ENCODE measurements at places on chromosomes 11 and 22.
A peak's percentile ranks its signal among the peaks of the same experiment; 100 is the strongest.

DNA sequence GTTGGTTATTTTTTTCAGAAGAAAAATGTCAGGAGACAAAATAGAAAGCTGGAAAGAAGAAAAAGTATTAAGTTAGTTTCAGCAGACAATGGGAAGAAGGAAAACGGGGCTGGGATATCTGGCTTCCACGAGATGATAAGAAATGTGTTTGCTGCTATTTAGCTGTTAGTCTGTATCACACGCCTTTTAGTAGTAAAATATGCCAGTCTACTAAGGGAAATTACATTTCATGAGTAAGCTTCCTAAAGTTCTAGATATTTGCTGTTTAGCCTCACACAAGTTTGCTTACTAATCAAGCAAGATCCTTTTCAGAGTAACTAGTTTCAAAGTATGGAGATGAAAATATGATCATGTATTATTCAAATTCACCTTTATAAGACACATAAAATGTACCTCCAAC lies 1.5 kb downstream of the OR51B4 start:
- DNase-seq, result no peak

- no peak for DNase-seq
These were observed 35.1 kb downstream of the FBLN1 start for GRCh38 chr22:45537734-45538181.

DNA sequence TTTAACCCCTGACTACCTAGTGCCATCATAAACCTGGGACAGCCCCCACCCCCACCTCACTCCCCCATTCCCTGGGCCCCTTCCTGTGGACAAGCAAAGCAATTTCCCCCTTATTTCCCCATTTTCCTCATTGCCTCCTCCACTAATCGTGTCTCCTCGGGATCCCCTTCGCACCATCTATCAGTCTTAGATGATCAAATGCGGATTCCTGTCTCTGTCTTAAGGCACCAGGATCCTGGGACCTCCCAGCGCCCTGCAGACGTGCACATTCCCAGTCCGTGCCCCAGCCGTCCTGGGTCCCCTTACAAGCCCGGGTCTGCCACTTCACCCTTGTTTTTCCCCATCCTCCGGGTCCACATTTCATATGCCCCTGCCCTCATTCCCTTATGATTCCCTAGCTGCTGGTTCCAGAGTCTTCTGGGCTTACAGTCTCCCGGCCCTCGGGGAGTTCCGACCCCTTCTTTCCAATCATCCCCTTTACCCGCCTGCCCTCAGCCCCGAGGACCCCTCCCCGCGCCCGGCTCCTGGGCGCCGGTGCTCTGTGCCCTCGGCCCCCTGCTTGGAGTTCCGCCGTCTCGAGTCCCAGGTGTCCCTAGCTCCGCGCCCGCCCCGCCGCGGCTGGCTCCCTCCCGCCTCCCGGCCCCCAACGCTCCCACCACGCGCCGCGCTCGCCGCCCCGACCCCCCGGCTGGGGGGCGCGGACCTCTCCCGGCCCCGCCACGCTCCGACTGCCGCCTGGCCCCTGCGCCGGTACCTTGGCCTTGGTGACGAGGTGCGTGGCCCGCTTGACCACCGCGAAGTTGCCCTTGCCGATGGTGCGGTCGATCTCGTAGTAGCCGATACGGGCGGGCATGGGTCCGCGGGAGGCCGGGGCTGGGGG lies 599 bp downstream of the SIK3 start:
- no peak for DNase-seq

DNA sequence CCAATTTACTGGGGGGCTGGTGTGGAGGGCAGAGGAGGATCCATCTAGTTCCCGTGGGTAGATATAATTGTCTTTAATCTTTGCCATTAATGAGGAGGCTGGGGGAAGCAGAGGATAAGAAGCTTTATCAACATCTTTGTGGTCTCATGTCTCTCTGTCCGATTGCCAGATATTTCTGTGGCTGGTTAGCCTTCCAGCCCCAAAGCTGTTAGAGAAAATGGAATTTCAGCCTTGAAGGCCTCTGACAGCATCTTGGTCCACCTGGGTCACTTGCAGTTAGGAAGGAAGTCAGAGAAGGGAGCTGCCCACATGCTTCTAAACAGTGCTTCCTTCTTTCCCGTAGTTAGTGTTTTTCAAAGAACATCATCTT lies 56.9 kb downstream of the ABTB2 start:
- DNase-seq, result no peak

- no peak for DNase-seq
These were observed 212.6 kb upstream of the NAV2 start for GRCh38 chr11:19499999-19500398.

GRCh38 chr22:23070418-23071229 lies at the start of gene GNAZ:
TSS of gene GNAZ (plus strand) at chr22:23070519. CDS start at chr22:23095696, 25,177 bp downstream.
- DNase-seq, result no peak

- no peak for DNase-seq
These were observed 21.9 kb upstream of the NFRKB start for GRCh38 chr11:129917231-129917630.

DNA sequence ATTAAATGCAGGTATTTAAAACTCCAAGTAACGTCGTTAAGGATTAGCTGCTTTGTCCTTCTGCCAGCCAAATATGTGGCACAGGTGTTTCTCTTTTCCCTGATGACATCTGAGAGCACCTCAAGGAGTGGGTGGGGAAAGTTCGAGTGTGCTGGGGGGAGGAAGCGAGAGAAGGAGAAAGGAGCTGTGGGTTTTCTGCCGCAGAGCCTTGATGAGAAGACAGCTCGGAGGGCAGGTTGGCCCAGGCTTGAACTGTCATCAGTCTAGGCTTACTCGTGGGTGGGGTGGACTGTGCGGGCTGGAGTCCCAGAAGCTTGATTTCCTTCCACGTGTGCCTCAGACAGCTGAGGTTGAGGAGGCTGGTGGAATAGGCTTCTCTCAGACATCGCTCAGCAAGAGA lies 15.2 kb upstream of the SORL1-AS1 start:
- peak; percentile 79 for DNase-seq

DNA sequence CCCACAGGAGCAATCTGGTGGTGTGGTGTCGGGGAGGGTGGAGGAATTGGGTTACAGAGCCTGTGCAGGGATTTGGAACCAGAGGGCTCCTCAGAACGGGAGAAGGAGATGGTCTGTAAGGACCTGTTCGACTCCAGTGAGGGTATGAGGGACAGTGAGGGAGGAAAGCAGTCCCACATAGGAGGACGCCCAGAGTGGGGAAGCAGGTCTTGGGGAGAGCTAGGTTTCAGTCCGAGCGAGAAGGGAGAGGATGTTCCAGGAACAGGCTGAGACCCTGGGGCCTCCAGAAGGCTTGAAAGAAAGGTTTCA lies 32.0 kb upstream of the GNAZ start:
- DNase-seq, result no peak

DNA sequence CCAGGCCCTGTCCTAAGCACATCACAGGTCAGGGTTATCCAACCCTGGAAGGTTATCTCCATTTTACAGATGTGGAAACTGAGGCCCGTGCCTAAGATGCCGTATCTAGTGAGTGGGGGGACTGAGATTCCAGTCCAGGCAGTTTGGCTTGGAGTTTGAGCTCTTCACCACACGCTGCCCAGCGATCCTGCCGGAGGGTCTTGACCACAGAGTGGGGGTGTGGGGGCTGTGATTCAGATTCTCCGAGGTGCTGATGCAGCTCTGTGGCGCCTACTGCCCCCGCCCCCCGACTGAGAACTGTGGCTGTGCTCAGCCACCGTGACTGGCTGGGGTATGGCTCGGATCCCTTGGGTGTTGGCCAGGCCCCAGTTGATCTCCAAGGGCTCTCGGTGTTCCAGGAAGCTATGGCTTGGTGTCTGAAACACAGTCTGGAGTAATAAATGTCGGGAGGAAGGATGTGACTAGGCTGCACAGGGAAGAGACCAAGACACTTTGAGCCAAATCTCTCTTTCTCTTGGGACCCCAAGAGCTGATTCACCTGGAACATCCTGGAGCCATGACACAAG lies 60.6 kb upstream of the RASD2 start:
- no peak for DNase-seq

DNA sequence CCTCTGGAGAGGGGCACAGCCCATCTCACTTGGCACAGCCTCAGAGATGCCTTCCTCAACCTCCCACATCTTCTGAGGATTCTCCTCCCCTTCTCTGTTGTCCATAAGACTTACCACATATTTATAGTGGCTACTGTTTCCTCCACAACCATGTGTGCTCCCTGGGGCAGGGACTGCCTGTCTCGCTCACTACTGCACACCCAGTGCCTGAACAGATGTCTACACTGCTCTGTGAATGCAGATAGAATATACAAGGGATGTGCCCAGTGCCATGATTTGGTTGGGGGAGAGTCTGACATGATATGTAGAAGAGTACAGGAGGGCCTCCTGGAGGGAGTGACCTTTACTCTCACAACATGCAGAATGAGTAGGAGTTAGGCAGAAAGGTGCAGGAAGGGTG lies 67.3 kb upstream of the ANO1 start:
- DNase-seq, result no peak

- no peak for DNase-seq
These were observed 76.0 kb upstream of the PICALM start for GRCh38 chr11:86144846-86145245.

DNA sequence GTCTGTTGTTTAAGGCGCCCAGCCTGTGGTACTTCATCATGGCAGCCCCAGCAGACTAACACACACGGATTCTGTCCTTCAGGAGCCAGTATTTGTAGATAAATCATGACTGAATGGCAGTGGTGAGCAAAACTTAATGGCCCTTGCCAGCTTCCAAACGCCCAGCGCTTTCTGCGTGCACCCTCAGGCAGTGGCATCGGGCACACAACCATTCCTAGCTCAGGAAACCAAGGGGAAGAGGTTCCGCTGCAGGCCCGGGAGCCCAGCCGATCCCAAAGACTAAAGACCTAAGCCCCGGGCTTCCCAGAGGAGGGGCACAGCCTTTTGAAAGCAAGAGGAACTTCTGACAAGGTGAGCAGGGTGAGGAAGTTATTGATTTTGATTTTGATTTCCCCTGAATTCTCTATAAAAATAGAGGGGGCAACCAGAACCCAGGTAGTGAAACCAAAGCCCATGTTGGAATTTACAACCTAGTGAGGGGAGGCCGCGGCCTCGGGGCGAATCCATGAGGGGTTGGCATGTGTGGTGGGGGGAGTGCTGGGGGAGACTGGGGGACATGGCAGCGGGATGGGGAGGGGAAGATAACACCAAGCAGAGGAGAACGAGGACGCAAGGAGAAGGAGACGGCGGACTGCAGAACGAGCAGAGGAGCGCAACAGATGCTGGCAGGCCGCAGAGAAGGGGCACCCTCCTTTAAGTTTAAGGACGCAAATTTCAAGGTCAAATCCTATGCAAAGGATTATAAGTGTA lies 79.9 kb upstream of the SEPTIN5 start:
- no peak for DNase-seq

- DNase-seq, result no peak
These were observed 552.8 kb upstream of the CADM1 start for GRCh38 chr11:116057000-116057399.

DNA sequence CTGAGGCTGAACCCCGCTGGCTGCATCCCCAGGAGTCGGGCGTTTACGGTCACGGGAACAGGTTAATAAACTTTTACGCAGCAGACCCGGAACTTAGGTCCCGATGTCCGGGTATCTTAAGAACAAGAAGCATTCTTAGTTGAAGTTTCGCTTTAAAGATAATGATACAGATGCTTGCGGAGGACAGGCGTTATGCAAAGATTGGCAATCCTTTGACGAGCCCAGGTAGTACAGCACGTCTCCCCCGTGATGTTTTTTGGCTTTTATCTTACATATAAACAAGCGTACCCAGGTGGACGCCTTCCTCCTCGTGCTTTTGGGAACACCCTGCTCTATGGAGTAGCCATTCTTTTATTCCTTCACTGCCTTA lies 871 bp upstream of the TOLLIP start:
- DNase-seq, result no peak

- DNase-seq, result no peak
These were observed 70.7 kb downstream of the BMAL1 start for GRCh38 chr11:13348305-13348704.

DNA sequence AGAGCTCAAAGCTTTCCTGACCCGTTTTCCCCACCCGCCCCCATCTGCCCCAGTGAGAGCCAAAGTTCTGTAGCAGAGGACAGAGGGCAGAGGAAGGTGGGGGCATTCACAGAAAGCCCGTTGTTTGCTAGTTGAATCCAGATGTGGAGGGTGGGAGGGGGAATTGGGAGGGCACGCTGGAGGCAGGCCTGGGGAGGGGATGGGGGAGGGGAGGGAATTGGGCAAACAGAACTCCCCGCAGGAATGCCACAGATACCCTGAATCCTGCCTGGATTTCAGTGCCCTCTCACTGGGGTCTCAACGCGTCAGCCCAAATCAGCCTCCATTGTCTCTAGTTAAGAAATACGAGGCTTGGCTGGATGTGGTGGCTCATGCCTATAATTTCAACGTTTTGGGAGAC lies 12.9 kb upstream of the OAF start:
- DNase-seq, result no peak

GRCh38 chr11:85705800-85706199 lies 19.8 kb upstream of the CCDC89 start:
- DNase-seq, result no peak

- DNase-seq, result no peak
These were observed 153.6 kb downstream of the SNX19 start for GRCh38 chr11:130762638-130763037.

GRCh38 chr22:40111451-40111850 lies 66.3 kb upstream of the TNRC6B start:
- DNase-seq, result no peak

DNA sequence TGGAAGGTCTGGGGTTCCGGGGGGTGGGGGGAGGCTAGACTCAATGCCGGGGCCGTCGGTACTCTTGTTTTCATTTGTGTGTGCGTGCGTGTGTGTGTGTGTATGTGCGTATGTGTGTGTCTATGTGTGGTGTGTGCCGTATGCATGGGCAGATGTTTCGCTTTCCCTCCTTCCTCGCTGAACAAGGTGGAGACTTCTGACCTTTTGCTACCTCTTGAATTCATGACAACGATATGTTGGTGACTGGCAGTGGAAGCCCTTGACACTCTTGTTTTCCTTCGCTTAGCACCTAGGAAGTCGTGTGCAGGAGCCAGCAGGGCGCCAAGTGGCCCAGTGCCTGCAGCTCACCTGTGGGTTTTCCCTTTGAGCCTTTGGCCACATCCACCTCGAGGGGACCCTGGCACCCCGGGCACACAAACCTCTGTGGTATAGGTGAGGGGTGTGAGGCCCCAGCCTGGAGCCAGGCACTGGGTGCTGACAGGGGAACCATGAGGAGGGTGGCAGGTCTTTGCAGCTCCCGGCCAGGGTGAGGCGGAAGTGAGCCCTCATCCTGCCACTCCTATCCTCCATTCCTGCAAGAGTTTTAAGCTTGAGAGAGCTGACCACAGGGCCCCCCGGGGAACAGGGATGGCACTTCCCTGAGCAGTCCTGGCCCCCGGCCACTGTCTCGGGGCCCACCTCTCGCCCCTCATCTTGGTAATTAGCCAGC lies 19.3 kb upstream of the TMEM191C start:
- no peak for DNase-seq

DNA sequence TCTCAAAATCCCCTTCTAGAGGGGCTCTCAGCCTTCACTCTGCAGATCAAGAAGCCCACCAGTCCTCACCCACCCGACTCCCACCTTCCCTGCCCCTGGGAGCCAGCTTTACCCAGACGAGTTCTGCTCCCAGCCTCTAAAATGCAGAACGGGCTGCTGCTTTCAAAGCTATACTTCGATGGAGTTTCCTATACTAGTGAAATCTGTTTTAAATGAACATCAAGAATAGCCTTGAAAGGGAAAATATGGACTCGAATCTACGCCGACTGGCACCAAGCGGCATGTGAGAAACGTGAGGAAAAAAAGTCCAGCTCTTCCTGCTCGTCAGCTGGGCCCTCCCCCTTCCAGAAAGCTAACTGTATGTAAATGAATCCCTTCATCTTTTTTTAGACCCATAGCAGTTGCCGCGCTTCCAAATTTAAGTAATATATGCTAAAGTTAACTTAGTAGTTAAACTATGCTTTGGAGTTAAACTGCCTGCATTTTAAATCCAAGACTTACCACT lies 211.7 kb downstream of the NTM start:
- no peak for DNase-seq

- DNase-seq, result no peak
These were observed 16.0 kb downstream of the OVOL1 start for GRCh38 chr11:65802841-65803240.
